Glutamatergic neuron (in vitro differentiated cells): ENCODE measurements at places on chromosomes 13 and 19.

GRCh38 chr13:40252241-40252640, 414.2 kb downstream of the FOXO1 start:
- DNase-seq = no peak

DNA sequence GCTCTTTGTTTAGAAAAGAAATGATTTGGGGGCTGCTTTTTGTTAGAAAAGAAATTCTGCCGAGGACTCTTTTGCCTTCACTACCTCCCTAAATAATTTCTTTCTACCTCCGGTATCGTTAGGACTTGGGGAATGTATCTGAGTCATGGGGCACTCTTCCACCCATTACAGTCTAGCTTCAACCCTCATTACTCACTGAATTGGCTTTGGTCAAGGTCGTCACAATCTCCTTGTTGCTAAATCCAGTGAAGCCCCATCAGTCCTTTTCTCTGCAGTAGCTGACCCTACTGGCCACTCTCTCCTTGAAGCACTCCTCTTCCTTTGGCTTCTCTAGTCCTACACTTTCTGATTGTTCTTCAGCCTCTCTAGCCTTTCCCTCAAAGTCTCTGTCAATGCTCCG, 34.0 kb downstream of the WDR87 start:
- no peak for DNase-seq

- DNase-seq = no peak
Observed at GRCh38 chr19:4120559-4121272, 3.2 kb downstream of the MAP2K2 start.

GRCh38 chr19:50854636-50855410, at the start of gene KLK3:
Gene KLK3 (plus strand): TSS chr19:50854915. CDS start chr19:50854956, 41 bp downstream.
- DNase-seq = no peak

DNA sequence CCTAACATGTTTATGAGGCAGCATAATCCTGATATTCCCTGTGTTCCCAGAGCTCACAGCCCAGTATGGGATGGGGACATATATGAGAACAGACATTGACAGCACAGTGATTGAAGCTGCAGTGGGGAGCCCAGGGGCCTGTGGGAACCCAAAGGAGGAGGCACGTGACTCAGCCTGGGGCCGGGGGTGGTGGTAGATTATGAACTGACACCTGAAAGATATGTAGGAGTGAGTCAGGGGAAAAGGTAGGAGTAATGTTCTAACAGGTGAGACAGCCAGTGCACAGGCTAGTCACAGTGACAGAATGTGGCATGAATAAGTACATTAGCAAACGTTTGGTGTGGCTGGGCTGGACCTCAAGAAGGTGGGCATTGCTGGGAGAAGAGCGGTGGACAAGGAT, 29.0 kb downstream of the CKM start:
- DNase-seq = no peak

DNA sequence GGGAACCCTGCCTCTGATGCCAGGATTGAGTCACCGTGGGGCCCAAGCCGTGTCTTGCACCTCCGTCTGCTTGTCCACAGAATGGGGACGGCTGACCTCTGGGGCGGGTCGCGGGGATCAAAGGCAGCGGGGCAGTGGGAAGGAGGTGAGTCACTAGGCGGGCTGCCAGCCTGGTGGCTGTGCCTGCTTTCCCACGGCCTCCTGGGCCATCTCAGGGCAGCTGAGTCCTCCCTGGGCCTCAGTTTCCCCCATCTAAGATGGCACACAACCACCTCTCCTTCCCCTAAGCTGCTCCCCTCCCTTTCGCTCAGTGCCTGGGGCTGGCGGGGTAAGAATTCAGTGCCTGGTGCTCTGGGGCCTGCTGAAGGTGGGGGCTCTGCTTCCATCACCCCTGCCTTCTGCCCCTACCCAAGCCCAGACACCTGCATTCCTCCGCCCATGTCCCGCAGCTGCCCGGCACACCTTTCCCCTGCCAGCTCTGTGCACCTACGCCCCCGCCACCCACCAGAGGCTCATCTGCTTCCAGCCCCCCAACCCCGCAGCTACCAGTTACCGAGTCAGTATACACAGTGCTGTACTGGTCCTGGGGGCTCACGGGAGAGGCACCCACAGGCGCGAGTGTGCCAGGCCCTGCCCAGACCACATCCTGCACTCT, 3.5 kb downstream of the MKNK2 start:
- no peak for DNase-seq

- no peak for DNase-seq
Observed at GRCh38 chr13:25397763-25398162, 26.0 kb downstream of the ATP8A2 start.

- DNase-seq = no peak
Observed at GRCh38 chr19:41479757-41480191, 36.8 kb downstream of the ERICH4 start.

- no peak for DNase-seq
Observed at GRCh38 chr19:55265173-55265572, 6.4 kb upstream of the PPP6R1 start.

DNA sequence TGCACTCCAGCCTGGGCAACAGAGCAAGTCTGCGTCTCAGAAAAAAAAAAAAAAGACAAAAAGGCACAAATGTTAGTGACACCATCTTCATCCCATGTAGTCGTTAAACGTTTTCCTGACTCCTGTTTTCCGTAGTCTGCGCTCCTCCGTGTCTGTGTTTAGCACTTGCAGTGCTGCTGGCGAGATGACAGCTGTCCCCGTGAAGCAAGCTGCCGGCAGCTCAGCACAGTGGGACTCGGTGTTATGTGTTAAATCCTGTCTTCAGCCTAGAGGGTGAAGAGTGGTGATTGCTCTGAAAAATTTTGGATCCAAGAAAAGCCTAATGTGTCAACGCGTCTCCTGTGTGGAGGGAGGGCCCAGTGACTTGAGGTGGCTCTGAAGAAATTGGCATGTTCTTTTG, 18.4 kb downstream of the UBXN6 start:
- no peak for DNase-seq

DNA sequence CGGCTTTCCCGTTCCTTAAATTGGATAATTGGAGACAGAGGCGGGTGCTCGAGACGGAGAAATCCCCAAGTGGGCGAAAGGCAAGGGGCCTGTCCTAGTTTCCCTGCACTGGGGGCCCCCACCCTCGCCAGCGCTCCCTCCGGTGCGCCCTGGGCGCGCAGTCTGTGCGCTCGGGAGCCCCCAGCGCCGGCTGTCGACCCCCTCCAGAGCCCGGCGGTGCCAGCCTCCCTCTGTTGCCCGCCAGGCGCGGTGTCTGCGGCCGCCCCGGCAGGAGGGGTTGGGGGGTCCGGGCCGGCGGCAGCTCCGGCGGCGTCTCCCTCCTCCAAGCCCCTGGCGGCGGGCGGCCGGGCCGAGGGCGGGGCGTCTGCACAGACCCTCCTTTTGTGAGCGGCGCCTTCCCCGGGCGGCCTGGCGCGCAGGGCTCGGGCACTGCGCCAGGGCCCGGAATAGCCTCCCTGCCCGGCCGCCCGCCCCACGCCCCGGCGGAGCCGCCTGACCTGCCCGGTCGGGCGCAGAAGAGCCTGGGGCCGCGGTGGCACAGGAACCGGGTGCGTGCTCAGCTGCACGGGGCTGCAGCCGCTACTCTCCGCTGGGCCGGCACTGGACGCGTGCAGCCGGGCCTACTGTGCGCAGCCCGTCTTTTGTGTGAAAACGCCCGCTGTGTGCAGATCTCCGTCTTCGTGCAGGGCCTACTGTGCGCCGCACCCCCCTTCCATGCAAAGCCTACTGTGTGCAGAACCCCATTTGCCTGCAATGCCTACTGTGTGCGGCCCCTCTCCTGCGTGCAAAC, 13.2 kb downstream of the GADD45B start:
- peak; percentile 74 for DNase-seq

GRCh38 chr19:5916181-5916708, 2.2 kb downstream of the CAPS start:
- no peak for DNase-seq

DNA sequence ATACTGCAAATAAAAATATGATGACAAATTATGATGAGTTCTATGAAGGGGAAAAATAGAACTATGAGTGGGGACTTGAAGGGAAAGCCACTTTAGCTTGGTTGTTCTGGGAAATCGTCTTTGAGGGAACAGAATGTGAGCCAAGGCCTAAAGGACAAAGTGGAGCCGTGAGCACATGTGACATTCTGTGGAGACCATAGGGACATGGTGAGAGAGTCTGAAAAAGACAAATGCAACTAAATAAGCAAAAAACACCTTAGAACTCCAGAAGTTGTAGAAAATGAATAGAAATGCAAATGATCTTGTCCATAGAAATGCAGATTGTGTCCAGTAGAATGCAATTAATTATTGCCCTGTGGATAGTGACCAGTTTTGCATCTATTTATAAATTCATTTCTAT, 86.8 kb upstream of the ANKRD10 start:
- no peak for DNase-seq

DNA sequence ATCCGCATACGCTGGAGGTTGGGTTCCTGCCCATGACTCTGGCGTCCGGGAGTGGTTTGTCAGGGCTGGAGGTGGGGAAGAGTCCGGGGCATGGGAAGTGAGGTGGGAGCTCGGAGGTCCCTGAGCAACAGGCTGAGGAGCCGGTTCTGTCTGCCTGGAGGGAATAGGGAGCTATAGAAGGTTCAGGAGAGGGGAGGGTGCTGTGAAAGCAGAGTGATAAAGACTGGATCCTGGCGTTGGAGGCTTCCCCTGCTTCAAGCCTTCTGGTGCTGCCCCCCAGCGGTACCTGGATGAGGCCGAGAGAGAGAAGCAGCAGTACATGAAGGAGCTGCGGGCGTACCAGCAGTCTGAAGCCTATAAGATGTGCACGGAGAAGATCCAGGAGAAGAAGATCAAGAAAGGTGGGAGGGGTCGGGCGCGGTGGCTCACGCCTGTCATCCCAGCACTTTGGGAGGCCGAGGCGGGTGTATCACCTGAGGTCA, 2.6 kb downstream of the HMG20B start:
- peak; percentile 72 for DNase-seq

DNA sequence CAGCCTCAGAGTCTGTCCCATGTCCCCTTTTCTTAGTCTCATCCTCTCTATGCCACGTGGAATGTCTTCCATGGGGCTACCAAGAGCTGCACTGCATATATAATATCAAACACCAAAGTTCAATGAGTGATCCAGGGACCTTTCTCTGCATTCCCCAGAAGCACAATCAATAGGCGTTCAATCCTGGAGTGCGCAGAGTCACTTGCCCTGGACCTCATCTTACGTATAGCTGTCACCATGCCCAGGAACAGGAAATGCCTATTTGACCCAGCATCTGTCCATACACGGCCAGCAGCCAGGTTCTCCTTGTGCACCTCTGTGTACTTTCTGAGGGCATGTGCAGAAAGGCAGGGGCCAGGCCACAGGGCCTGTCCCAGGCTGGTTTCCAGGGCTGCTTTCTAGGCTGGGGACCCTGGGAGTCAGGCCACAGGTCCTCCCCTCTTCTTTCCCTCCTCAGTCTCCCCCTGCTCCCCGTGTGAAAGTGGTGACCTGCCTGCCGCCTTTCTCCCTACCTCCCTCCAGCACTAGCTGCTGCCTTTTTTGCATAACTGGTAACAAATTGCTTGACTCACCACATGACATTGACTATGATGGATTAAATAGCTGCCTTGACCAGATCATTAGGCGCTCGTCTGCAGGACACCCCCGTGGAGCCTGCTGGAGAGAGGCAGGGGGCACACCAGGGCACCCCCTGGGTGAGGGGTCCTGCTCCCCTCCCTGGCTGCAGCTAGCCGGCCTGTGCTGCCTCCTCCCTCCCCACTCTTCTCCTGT, 222.0 kb downstream of the ZNF536 start:
- no peak for DNase-seq

DNA sequence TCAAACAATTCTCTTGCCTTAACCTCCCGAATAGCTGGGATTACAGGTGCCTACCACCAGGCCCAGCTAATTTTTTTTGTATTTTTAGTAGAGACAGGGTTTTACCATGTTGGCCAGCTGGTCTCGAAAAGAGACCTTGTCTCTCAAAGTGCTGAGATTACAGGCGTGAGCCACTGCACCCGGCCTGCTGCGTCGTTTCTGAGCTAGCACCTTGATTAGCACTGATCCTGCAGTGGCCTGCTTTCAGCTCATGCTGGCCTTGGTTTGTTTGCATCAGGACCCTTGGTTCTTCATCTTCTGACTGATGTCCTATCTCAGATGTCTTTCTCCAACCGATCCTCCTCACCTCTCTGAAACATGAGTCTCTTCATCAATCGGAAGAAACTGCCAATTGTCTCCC, 4.9 kb upstream of the TFDP1 start:
- DNase-seq = no peak

DNA sequence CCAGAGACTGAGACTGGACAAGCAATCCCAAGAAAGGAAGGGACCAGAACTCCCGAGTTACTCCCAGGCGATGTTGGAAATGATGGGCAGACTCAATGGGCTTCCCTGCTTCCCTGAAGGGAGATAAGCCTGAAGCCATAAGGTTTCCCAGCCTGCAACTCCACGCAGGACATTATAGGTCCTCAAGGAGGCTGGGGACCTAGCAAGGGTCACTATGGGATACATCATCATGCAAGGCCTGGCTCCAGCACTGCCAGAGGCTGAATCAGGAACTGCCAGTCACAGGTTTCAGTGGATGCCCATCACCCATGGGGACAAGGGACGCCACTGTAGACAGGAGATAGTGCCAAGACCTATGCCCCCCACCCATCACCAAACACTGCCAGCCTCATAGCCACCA, 338.7 kb downstream of the IRS2 start:
- DNase-seq = no peak

- no peak for DNase-seq
Observed at GRCh38 chr19:43738780-43739211, 16.0 kb downstream of the SMG9 start.

- DNase-seq = no peak
Observed at GRCh38 chr13:36858290-36858689, 39.3 kb downstream of the RFXAP start.

DNA sequence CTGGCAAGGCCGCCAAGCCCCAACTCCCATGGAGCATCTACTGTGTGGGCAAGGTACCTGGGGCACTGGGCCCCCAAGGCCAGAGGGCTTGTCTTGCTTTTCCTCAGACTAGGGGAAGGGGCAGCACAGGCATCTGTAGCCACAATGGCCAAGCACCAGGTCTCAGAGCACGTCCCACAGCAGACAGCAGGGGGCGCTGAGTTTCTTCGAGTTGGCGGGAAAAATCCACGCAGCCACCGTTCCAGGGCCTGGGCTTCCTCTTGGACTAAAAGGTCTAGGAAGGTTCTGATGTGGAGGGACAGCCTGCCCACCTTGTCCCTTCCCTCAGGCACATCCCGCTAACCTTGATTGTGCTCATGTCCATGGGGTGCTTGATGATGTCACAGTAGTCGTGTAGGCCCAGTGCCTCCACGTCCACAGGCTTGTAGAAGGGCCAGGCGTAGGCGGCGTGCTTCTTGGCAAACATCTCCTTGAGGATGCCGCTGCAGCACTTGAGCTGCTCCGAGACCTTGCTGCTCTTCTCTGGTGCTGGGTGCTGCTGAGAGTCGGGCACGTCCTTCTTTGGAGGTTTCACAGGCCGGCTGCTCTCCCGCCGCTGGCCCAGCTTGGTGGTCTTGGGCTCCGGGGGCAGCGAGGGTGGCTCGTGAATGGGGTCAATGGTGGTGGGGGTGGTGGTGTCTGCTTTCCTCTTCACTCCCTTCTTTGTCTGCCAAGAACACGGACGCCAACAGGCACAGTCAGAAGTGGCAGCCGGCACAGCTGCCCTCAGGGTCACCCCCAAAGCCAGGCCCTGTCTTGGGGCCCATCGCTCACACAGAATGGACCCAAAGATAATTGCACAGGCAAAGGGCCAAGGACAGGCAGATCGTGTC, 32.0 kb upstream of the EPHX3 start:
- peak; percentile 93 for DNase-seq

GRCh38 chr19:3606690-3607289, at the start of gene TBXA2R:
Gene TBXA2R (minus strand): TSS chr19:3606875. CDS start chr19:3600634, 6,241 bp downstream.
- peak; percentile 67 for DNase-seq

- DNase-seq = no peak
Observed at GRCh38 chr19:46082728-46083050, 41.8 kb downstream of the IGFL3 start.
